IMR-90 (cell line): ENCODE measurements at places on chromosomes 5 and 9. TPM values are rescaled to one million over a fixed set of nuclear protein-coding genes. Genes with fewer than 3 reads are reported as not detected.

The NR2F1 gene
- 18.1 and 19.0 TPM in 2 replicates for total RNA-seq

The RNF145 gene
- total RNA-seq: 50.0 and 68.0 TPM in 2 replicates

The FCN2 gene
- not detected in 2 replicates for total RNA-seq

The CDKN2B-AS1 gene
- 1.1 and 1.7 TPM in 2 replicates for total RNA-seq

The KIF4B gene
- under 0.01 TPM in 2 replicates for total RNA-seq

The NUTM2G gene
- total RNA-seq: not detected in 2 replicates

The GALNT12 gene
- 2.5 TPM in 2 replicates for total RNA-seq

The PRELID2 gene
- 8.6 and 13.9 TPM in 2 replicates for total RNA-seq

The PAEP gene
- not detected in 2 replicates for total RNA-seq

The MGAT1 gene
- total RNA-seq: 56.3 and 62.2 TPM in 2 replicates

The SPINK13 gene
- not detected in 2 replicates for total RNA-seq

The C6 gene
- total RNA-seq: under 0.01 and 0.18 TPM in 2 replicates

The GDA gene
- not detected in 2 replicates for total RNA-seq

The GABBR2 gene
- total RNA-seq: 19.4 and 20.3 TPM in 2 replicates

The PTGR1 gene
- total RNA-seq: 45.9 and 80.8 TPM in 2 replicates

The PRDM9 gene
- not detected in 2 replicates for total RNA-seq

The INSL4 gene
- total RNA-seq: not detected in 2 replicates

The FREM1 gene
- total RNA-seq: under 0.01 TPM in 1 of 2 replicates, not detected in the other

The PCSK5 gene
- 2.8 and 3.0 TPM in 2 replicates for total RNA-seq

The SOX30 gene
- total RNA-seq: not detected in 2 replicates

The SHISAL2B gene
- not detected in 2 replicates for total RNA-seq

The ANKRD20A1 gene
- total RNA-seq: under 0.01 and 0.18 TPM in 2 replicates

The EXOSC3 gene
- total RNA-seq: 27.1 and 58.6 TPM in 2 replicates

The OR1Q1 gene
- not detected in 2 replicates for total RNA-seq

The NME5 gene
- under 0.01 and 0.18 TPM in 2 replicates for total RNA-seq

The CDH9 gene
- not detected in 2 replicates for total RNA-seq

The PCAT7 gene
- total RNA-seq: not detected in 2 replicates

The RANBP3L gene
- not detected in 2 replicates for total RNA-seq

The PCDHA6 gene
- total RNA-seq: under 0.01 TPM in 1 of 2 replicates, not detected in the other

The CATSPER3 gene
- under 0.01 TPM in 1 of 2 replicates, not detected in the other for total RNA-seq

The KCNT1 gene
- not detected in 2 replicates for total RNA-seq

The STK32A gene
- total RNA-seq: under 0.01 and 0.18 TPM in 2 replicates

The NTNG2 gene
- 0.28 and 0.54 TPM in 2 replicates for total RNA-seq

The IFNA2 gene
- total RNA-seq: not detected in 2 replicates

The LCN9 gene
- total RNA-seq: not detected in 2 replicates

The FAM170A gene
- not detected in 2 replicates for total RNA-seq

The NUTM2F gene
- not detected in 2 replicates for total RNA-seq

The KLHL3 gene
- total RNA-seq: 4.1 and 4.7 TPM in 2 replicates

The NR6A1 gene
- total RNA-seq: 0.28 and 0.36 TPM in 2 replicates

The CCNO gene
- not detected in 2 replicates for total RNA-seq

The ARHGEF28 gene
- 13.9 and 16.0 TPM in 2 replicates for total RNA-seq

The PCDHB11 gene
- under 0.01 TPM in 2 replicates for total RNA-seq

The AKNA gene
- 2.7 and 2.8 TPM in 2 replicates for total RNA-seq

The PCDH1 gene
- 0.83 and 0.90 TPM in 2 replicates for total RNA-seq

The FGD3 gene
- total RNA-seq: not detected in 2 replicates

The PPP3R2 gene
- not detected in 2 replicates for total RNA-seq

The BAAT gene
- under 0.01 TPM in 1 of 2 replicates, not detected in the other for total RNA-seq

The C9orf50 gene
- total RNA-seq: not detected in 2 replicates

The TCF7 gene
- total RNA-seq: 0.83 and 1.3 TPM in 2 replicates
